ENCODE measurements at places on chromosomes 4 and X.

DNA sequence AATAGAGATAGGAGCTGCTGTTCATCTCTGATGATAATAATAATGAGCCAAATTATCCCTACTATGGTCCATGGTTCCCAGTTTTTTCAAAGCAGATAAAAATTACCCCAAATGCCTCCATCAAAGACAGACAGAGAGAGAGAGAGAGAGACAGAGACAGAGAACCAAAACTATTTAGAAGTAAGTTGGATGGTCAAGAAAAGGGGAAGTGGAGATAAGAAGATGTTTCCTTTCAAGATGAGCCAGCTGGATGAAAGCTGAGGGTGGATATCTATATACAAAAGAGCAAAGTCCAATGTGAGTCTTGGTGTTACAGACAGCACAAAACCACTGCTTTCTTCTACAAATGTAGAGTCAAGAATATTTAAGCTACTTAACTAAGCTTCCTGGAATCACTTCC, 173.9 kb downstream of the GRIA3 start:
- DNase-seq, result no peak

DNA sequence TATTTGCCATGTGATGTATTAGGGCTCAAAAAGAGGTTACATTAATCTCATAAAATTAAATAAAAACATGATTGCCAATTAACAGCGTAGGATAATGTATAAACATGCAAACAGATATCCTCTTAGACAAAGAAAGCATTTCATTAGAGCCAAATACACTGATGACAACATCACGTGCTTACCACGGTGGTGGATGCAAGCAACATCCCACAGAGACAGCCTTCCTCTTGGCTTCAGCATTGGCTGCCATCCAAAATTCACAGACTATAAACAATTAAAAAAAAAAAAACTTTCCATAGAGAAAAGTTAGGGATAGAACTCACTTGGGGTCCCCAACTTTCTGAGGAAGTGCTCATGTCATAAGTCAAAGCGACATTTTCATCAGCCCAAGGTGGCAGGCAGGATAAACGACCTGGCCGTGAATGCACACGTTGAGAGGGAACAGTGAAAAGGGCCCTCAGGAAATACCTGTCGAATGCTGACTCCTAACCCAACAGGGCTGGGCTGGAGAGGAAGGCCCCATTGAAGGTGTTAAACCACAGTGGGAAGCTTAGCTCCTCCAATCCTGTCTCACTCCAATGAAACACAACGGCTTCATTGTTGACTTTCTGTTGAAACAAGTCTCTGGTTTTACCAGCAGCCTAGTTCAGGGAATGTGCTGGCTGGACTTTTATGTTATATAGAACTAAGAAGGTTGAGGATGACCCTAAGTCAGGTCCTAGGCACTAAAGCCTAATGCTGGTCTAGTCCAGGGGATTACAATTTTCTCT, 48.4 kb downstream of the IDS start:
- DNase-seq, result no peak

- DNase-seq, result no peak
Observed at GRCh38 chr4:80610845-80611677, 275.5 kb downstream of the CFAP299 start.

DNA sequence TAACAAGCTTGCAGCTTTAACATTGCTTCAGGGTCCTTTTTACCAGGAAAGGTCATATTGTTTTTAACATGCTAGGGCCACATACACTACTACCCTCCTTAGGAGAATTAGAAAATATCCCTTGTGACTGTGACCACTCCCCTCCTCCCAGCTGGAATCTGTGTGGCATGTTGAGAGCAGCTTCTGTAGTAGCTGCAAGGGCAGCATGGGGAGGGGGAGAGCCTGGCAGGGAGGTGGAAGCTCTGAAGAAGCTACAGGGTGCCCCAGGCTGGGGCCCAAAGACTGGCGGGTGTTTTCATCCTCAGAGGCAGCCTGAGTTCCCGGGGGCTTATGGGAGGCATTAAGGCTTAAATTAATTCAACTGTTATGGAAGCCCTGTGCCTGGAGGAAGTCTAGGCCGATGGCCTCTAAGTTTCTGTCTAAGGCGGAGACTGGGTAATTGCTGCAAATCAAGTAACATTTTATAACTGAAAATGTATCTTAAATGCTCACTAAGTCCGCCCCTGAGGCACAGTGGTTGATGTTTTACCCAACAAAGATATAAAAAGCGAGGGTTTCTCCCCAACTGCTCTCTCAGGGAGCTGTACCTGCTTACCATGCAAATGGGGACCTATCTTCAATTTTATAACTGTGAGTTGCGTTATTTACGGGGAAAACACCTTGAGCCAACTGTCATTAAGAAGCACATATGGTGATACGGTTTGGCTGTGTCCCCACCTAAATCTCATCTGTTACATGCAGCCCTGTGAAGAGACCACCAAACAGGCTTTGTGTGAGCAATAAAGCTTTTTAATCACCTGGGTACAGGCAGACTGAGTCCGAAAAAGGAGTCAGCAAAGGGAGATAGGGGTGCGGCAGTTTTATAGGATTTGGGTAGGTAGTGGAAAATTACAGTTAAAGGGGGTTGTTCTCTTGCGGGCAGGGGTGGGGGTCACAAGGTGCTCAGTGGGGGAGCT, 37.4 kb upstream of the STS start:
- no peak for DNase-seq

DNA sequence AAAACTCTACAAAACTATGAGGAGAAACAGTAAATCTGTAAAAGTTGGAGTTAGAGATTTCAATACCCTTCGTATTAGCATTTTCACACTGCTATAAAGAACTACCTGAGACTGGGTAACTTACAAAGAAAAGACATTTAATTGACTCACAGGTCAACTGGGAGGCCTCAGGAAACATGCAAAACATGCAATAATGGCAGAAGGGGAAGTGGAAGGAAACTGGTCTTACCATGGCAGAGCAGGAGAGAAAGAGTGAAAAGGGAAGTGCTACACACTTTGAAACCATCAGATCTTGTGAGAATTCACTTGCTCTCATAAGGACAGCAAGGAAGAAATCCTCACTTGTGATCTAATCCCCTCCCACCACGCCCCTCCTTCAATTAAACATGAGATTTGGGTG, 949.9 kb downstream of the TECRL start:
- DNase-seq, result no peak

DNA sequence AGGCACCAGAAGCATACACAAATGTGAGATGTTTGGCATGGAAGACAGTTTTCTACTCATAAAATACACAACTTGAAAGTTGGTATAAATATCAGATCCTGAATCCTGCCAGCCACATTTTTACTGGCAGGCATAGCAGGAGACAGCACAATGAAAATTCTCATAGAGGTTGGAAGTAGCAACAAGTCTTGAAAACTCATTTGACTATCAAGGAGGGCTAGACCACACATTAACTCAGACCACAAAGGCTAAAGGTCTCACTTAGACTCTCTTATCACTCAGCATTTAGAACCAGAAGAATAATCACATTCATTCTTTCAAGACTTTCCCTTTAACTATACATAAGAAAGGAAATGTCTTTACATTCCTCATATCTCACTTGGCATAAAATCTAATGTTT, 56.5 kb downstream of the SORBS2 start:
- no peak for DNase-seq

- no peak for DNase-seq
Observed at GRCh38 chrX:129808829-129809796, 29.4 kb downstream of the SASH3 start.

GRCh38 chr4:156294577-156294976, 340.9 kb upstream of the CTSO start:
- no peak for DNase-seq

- DNase-seq, result no peak
Observed at GRCh38 chr4:10159671-10160070, 43.1 kb upstream of the WDR1 start.

- DNase-seq, result no peak
Observed at GRCh38 chrX:136192839-136193414, 45.6 kb downstream of the FHL1 start.

- DNase-seq, result no peak
Observed at GRCh38 chrX:25012433-25012735, 3.4 kb downstream of the ARX start.

DNA sequence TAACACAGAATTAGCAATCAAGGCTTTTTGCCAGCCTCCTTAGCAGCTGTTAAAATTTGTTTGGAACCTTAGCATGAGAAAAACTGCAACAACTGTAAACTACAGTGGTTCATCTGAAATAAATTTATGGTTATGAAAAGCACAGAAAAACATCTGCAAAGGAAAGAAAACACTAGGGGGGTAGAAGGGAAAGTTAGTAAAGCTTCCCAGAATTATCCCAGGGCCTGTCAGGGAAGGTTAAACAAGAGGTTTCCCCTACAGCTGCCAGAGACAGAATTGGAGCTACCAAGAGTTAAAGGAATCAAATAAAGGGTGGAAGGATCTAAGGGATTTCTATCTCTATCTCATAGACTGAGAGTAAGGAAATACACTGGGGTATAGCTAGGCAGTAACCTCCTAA, 234.7 kb upstream of the DIAPH2 start:
- DNase-seq, result no peak

DNA sequence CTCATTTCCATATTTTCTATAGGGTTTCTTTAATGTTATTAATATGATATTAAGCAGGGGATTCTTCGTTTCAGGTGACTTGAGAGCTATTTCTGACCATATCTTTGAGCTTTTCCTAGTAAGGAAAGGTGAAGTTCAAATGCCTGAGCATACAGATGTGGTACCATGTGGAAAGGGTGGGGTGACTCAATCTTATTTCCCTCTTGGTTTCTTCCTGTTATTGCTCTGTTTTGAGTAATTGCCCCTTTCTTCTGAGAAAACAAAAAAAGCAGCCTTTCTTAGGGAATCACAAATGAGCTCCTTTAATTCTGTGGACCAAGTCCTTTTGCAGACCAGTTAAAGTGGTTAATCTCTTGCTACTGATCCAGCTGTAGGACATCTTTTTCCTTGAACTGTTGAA, 41.0 kb upstream of the AGA start:
- no peak for DNase-seq

DNA sequence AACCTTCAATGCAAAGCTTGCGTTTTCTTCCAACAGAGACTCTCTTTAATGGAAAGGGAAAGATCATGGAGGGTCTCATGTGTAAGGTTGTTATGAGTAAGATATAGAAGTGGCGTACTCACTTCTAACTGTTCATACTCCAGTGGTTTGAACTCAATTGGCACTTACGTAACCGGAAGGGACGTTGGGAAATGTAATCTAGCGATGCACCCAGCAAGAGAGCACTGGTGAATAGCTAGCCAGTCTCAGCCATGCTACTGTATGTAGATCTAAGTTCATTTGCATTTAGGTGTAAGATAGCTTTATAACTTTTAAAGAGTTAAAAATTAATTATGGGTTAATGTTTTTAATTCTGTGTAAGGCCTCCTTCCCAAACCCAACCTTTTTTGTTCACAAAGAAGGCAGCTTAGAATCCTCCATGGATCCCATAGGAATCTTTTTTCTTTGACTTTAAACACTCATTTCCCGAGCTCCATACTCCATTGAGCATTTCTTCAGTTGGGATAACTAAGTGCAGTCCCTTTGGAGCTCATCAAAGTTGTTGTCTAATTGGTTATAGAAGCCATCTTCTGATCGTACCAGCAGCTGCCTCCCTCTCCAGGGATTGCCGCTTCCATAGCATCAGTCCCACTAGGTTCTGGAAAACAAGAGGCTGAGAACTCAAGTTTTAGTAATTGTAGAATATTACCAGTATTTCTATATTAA, 191.1 kb downstream of the RAPGEF2 start:
- DNase-seq, result no peak

DNA sequence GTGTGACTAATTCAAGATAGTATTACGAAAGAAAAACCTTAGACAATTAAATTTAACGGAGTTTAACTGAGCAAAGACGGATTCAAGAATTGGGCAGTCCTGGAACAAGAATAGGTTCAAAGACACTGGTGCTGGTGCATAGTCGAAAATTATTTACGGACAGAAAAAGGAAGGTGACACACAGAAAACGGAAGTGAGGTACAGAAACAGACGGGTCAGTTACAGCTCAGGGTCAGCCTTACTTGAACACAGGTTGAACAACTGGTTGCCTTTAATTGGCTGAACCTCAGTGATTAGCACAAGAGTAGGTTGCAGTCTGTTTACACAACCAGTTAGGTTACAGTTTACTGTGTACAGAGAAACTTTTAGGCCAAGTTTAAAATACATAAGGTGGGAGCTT, 31.5 kb downstream of the KLHL8 start:
- no peak for DNase-seq

DNA sequence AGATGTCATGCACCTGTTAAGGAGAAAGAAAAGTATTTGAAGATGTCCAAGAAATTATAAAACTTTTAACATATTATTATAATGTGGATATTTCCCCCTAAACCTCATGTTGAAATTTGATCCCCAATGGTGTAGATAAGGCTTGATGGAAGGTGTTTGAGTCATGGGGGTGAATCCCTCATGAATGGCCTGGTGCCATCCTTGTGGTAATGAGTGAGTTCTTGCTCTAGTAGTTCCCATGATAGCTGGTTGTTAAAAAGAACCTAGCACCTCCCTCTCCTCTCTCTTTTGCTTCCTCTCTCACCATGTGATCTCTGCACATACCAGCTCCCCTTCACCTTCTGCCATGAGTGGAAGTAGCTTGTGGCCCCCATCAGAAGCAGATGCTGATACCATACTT, 176.6 kb upstream of the NR3C2 start:
- DNase-seq, result no peak

- no peak for DNase-seq
Observed at GRCh38 chrX:36684053-36684452, 324.1 kb upstream of the FAM47C start.

All from activated T-cell treated with anti-CD3 and anti-CD28 coated beads for 48 hours (primary cell).